ENCODE measurements at places on chromosomes 6 and 20.

DNA sequence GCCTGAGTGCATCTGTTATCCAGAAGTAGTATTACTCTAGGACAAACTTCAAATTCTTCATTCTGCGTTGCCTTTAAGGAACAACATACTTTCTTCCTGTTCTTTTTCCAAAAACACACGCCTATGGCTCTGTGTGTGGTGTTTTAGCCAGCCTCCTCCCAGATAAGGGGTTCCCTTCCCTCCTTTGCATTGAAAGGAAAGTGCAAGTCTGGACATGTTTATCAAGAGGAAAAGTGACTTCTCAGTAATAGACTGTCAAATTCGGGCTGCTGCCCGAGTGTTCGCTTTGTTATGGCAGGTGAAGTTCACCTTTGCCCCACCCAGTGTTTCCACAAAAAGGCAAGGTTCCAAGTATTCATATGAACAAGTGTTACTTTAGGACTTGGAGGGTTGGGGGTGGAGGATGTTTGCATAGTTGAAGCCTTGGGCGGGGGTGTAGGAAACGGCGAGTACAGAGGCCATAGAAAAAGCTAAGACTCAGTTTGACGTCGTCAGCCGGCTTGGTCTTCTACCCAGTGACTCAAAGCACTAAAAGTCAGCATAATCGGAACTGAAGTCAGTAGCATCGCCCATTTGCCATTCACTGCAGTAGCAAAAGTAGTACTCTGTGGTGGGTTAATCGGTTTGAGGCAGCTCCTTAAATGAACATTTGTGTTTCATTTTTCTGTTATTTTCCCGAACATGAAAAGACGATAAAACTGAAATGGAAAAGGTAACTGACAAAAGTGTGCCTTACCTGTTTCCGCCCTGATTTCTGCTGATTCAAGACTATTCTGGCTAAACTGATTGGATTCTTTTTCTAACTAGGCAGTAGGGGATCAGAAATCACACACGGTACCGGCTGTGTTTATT is 12.5 kb downstream of the PRDM1 start:
- DNase-seq = peak; percentile 23

DNA sequence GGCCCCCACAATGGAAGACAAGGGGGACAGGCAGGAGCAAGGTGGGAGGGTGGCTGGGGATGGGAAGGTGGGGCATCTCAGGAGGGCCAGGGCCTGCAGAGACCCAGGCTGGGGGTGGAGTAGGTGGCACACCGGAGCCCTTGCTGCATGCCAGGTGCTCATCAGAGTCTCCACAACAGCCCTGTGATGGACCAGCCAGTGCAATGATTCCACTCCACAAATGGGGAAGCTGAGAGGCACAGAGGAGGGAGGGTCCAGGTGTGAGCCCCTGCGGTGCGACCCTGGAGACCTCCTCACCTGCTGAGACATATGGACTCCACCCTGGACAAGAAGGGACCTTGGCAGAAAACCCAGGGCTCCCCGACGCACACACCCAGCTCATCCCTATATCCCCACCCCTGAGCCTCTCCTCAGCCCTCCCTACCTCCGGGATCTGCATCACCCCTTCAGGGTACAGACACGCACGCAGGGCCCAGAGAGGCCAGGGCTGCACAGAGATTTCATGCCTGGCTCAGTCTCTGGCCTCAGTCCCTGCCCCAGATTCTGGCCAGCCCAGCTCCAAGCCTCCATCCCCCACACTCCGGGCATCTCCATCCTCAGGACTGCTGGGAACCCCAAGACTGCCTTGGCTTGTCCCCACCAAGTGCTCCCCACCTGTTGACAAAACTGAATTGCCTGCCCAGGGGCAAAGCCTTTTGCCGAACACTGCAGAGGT is 7.1 kb upstream of the GRM4 start:
- DNase-seq = no peak

- DNase-seq = no peak
Observed at GRCh38 chr6:78984225-78984950, 93.7 kb downstream of the PHIP start.

GRCh38 chr6:579339-579738 is 77.6 kb downstream of the HUS1B start:
- no peak for DNase-seq

All from hematopoietic multipotent progenitor cell treated with erythropoietin and hydrocortisone succinate and interleukin-3 and kit ligand, for 15 days (in vitro differentiated cells).